ENCODE measurements at places on chromosomes 2 and 18.
A peak's percentile ranks its signal among the peaks of the same experiment; 100 is the strongest.

DNA sequence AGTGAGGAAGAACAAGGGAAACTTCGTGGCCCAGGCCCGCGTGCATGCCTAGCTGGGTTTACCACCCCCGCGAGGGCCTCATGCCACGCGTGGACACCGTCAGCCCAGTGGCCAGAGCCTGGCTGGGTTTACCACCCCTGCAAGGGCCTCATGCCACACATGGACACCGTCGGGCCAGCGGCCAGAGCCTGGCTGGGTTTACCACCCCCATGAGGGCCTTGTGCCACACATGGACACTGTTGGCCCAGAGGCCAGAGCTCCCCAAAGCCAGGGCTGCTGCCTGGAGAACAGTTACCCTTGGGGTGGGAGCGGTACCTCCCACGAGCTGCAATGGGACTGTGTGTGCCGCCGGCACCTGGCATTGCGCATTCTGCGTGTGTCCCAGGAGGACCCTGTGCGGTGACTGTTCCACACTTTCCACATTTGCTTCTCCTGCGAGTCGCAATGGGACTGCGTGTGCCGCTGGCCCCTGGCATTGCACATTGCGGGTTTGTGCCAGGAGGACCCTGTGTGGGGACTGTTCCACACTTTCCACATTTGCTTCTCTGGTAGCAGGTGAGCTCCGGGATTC is 105.6 kb upstream of the CTDP1 start:
- DNase-seq = peak; percentile 57

DNA sequence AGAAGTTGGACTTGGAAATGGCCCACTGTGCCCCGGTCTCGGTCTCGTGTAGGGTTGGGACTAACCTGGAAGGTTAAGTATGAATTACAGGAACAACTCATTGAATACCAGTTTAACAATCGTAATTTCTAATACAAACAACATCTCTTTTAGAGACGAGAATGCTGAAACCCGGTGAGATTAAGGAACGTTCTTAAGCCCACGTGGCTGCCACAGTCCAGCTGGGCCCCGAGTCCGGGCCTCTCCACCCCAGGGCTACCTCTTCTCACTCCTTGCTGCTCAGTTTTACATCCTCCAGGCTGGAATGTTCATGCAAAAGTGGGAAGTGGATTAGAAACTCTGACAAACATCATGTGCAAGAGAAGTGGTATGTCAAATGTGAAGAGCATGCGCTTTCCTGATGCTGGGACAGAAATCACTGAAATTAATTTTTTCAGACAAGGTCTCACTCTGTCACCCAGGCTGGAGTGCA is 29.4 kb downstream of the NGEF start:
- DNase-seq = no peak

- no peak for DNase-seq
Measured at GRCh38 chr2:45637440-45637839, 14.0 kb upstream of the PRKCE start.

- no peak for DNase-seq
Measured at GRCh38 chr18:6874315-6874714, 144.8 kb downstream of the ARHGAP28 start.

DNA sequence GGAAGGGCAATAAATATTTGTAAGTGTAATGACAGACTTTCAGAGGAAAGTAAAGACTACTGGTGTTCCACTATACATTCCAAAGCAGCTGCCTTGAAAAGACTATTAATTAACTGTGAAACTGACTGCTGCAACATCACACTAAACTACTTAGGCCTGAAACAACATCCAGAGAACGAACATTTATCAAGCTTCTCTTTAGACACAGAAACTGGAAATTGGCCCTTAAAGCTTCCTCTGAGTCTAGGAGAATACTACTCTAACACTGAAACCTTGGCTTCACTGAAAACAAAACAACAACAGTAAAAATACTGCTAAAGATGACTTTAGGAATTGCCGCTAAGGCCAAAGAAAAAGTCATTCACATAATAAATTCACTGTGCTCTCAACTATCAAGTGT is 74.6 kb downstream of the ESCO1 start:
- DNase-seq = no peak

DNA sequence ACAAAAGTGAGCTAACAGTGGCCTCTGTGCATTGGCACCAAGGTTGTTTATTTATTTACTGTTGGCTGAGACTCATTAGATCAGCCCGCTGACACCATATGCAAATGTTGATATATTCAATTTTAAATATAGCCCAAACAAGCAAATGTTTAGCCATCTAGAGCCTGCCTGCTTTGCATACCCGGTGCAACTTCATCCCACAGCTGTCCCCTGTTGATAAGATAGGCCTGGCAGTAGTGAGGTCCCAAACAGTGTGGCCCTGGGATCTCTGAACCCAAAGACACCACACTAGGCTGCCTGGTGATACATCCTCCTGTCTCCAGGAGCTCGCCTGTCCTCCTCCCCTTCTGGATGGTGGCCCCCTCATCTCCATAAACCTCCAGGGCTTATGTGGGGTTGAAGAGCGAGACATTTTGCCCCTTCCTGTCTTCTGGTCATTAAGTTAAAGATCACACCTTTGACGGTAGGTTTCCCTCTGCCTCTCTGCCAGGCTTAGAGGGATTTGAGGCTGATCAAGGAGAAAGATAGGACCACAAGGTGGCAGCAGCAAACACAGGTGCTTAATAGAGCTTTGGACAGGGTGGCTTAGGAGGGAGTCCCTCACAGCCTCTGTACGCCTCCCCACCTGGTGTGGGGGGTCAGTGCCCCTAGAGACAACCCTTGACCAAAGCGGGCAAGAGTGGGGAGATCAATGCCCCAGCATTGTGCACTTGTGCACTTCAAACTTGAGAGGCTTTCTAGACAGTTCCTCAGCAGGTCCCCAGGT is 23.7 kb upstream of the MYO5B start:
- DNase-seq = peak; percentile 70

DNA sequence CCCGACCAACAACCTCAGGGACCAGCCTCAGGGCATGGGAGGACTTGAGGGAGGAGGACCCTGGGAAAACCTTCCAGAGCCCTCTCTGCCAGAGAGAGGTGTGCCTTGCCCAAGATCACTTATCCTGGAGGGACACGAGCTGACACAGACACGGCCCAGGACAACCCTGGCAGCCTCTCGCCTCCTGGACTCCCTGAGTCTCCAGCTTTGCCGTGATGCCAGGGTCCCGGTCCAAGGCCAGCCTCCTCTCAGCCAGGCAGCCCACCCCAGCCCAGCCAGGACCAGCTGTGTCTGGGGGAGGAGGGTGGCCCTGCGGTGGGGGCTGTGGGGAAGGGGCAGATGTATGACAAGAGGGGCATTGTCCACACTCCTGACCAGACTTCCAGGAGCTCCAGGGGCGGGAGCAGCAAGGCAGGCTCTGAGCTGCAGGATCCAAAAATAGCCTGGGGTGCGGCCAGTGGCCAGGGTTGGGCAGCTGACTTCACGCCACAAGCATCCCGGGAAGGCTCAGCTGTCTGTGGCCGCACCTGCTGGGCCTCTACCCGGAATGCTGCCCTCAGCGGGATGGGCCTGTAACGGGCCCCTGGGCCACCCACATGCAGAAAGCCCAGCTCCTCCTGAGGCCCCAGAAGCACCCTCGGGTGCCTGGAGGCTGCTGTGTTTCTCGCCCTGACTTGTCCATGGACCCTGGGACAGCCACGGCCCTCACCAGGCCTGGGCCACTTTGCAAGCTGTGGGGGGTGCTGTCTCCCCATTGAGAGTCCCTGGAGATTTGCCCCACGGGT is 65.5 kb upstream of the GPC1 start:
- no peak for DNase-seq

GRCh38 chr2:41836948-41837347 is 210.9 kb upstream of the PKDCC start:
- no peak for DNase-seq

DNA sequence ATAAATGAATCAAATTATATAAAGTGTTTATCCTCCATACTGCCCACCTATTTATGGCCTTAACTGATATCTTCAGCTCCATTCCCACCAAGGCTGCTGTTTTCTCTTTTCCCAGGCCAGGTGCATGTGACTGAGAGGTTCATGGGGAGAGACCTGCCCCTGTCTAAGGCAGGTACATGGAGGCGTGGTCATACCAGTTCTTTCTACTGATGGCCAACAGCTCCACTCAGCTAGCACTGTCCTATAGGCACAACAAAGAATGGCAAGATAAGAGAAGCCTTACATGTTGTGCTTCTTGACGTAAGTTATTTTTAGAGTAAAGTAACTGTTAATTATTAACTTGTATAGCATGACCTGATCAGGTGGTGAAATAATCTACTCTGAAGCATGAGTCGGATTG is 16.8 kb downstream of the AKAIN1 start:
- DNase-seq = no peak

GRCh38 chr2:176390276-176391147 is 121.3 kb downstream of the MTX2 start:
- no peak for DNase-seq

- DNase-seq = no peak
Measured at GRCh38 chr2:171226461-171226860, 65.8 kb upstream of the TLK1 start.

DNA sequence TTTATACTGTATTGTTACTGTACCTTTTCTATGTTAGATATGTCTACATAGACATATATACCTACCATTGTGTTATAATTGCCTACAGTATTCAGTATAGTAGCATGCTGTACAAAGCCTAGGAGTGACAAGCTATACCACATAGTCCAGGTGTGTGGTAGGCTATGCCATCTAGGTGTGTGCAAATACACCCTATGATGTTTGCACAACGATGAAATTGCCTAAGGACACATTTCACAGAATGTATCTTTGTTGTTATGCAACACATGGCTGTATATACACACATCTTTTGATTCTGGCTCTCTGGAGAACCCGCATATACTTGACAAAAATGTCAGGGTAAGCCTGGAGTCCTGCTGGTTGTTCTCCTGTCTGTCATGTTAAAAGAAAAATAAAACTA is 85.1 kb downstream of the BCL2L11 start:
- no peak for DNase-seq

DNA sequence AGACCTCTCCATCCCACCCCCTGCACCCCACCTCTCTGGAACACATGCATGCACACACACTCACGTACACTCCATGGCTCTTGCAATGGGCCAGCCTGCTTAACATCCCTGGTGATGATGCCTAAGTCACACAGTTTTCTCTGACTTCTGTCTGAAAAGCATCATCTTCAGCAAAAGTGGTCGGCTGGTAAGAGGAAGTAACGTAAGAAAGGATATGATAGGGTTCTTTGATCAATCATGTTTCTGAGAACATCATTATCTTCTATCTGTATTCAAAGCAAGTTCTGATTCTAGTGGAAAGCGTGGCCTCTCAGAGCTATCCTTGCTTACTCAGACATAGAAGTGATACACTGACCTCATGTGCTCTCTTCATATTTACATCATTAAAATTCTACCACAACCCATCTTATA is 11.4 kb upstream of the NDUFV2 start:
- peak; percentile 77 for DNase-seq

DNA sequence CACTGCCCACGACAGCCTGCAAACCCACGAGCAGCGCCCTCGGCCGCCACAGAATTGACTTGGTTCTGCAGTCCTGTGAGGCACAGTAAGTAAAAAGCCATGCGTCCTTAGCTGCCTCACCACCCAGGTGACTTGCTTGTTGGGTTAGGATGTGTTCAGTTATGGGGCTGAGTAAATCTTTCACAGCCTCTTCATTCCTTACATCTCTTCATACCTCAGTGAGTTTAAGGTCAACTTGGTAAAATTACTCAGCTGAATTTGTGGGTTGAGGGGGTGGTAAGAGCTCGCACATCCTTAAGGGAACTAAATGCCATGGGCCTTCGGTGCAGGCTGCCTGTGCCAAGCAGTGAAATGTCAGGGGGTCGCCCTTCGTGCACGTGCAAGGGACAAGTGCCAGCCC is 165.2 kb upstream of the ALKAL2 start:
- no peak for DNase-seq

GRCh38 chr2:120465012-120465700 is 119.2 kb downstream of the INHBB start:
- no peak for DNase-seq

GRCh38 chr2:189821953-189822748 is 37.9 kb downstream of the PMS1 start:
- DNase-seq = no peak

- DNase-seq = no peak
Measured at GRCh38 chr18:39806525-39806924, 2148.5 kb upstream of the PIK3C3 start.

DNA sequence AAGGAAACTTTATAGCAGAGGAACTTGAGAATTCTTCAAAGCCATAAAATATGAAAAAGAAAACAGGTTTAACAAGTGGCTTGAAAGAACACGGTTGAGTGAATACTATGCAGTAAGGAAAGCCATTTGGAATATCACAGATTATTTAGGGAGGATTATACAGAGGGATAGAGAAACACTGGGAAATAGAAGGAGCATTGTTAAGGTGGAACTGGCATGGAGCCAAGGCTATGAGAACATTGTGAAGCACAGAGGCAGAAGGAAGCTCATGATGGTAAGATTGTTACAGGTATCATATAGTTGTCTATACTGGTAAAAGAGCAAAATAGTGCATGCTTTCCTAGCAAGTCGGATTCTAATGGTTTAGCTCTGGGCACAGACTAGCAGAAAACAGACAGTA is 87.1 kb downstream of the SS18 start:
- DNase-seq = no peak

DNA sequence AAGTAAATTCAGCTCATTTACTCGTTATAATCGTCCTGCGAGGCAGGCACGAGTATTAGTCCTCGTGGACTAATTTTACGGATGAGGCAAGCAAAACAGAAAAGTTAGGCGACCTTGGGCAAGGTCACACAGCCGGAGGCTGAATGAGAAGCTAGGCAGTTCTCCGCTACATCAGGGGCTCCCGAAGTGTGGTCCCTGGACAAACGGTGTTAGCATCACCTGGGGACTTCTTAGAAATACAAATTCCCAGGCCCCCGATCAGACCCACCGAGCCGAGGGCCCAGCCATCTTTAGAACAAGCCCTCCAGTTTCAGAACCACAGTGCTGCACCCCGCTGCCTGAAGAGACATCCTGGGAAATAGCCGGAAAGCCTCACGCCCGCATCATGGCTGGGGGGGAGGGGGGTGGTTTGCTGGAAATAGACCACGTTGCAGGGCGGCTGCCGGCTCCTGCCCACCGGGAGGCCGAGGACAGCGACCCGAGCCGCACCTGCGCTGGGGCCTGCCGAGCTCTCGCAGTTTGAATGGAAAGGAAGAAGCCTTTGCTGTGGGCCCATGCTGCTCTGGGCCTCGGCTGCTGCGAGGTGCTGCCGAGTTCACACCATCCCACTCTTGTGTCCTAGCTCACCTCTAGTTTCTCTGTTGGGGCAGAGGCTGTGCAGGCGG is 72.2 kb downstream of the TFCP2L1 start:
- DNase-seq = no peak

GRCh38 chr2:188869550-188869949 is 104.6 kb upstream of the COL3A1 start:
- DNase-seq = no peak

GRCh38 chr2:100546469-100546868 is 16.3 kb upstream of the PDCL3 start:
- no peak for DNase-seq

DNA sequence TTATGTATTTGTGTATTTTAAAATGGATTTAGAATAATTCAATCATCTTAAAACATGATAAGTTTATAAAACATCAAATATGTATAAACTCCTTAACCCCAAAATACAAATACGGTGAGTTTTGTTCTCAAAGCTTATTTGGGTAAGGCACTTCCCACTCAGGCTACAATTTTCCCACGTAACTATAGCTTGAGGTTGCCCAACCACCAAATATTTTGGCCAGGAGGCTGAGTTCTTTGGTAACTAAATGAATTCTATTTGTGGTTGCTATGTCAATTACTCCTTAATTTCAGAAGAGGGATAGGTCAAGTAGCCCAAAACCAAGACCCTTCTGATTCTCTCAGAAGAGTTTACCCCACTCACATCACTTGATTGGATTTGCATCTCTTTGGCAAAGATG is 70.4 kb downstream of the MYL12B start:
- no peak for DNase-seq
